ENCODE measurements at places on chromosomes 3 and 15.

DNA sequence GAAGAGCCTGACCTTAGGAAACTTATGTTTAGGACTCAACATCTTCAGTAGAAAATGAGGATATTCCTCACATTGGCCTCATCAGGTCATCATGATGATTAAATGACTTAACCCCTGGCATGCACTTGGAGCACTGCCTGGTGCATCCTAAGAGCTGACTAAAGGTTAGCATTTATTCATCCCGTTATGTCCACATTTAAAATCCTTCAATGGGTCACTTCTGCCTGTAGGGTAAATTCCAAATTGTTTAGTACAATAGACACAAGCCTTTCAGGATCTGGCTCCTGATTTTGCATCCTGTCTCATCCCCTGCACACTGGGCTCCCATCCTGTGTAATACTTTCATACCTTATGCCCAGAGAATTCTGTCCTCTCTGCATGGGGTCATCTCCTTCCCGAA is 195.2 kb upstream of the MCTP2 start:
- DNase-seq, result no peak

DNA sequence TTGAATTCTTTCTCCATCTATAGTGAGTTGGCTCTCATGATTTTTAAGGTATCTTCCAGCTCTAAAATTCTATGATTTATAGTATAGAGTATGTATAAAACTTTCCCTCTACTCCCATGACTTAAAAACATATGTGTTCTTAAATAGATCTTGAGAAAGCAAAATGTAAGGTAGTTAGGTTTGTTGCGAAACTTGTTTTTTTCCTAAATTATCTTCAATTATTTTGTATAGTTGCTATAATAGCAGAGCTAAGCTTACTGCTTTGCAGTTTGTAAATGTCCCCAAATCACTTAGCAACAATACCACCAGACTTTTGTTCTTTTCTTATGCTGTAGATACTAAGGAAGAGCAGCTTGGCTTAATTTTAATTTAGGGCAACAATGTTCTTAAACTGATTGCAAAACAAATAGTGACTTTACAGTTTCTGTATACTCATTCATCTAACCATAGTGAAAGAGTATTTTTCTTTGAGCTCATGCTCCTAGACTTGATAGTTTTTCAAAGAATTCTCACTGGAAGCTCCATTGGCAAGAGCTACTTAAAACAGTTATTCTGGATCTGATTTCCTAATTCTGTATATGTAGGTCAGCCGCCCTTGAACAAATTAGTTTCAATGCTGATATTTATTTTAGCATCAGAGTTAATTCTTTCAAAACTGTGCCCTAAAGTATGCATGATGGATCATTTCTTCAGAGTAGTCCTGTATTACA is 61.2 kb downstream of the LYSMD4 start:
- no peak for DNase-seq

- no peak for DNase-seq
These were observed 42.7 kb upstream of the TOP2B start for GRCh38 chr3:25707268-25707926.

DNA sequence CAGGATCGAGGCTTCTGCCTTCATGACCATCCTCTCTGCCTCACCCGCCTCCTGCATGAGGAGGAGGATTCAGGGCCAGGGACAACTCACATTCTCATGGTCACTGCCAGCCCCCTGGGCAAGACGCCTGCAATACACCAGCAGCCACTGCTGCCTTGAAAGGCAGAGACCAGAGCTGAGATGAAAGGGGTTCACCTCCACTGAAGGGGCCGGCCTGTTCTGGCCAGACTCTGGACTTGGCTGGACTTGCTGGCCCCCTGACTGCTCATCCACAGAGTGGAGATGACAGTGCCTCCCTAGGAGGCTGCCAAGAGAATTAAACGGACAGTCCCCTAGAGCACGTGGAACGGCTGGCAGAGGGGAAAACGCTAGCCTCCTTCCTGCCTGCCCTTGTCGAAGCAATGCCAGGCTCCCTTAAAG is 35.2 kb downstream of the MGLL start:
- no peak for DNase-seq

- no peak for DNase-seq
These were observed 36.6 kb upstream of the SEC22A start for GRCh38 chr3:123165163-123165562.

DNA sequence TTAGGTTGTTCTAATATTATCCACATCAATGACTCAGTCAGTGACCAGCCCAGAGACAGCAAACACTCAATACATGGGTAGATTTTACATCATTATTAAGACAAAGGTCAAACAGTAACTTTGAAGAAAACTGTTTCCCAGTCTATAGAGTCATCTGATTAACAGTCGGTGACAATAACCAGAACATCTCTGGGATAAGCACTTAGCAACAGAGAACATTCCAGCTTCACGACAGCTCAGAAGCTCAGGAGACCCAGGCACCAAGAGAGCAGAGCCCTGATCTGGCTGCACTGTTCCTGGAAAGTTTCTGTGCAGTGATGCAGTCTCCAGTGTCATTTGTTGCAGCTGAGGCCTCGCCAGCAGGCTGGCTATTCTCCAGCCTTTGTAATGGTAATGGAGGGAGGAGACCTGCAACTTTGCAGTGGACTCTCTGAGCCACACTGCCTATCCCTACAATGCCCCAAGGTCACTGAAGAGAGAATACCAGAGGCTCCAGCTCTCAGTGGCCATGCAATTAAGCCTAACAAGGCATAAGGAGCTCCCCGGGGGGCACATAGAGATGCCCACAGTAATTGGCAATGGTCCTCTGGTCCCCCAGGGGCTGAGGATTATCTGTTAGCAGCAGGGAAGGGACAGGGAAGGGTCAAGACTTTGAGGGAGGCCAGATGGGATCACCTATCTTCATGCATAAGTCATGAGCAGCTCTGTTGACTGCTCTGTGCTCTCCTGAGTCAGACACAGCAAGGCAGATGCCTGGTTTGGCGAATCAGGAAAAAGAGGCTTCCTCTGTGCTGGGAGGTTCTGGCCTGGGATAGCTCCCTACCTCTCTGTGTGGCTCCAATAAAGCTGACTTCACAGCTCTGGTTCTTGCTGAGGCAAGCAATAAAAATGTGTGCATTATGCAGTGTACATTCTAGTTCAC is 163.6 kb downstream of the CTNNB1 start:
- no peak for DNase-seq

DNA sequence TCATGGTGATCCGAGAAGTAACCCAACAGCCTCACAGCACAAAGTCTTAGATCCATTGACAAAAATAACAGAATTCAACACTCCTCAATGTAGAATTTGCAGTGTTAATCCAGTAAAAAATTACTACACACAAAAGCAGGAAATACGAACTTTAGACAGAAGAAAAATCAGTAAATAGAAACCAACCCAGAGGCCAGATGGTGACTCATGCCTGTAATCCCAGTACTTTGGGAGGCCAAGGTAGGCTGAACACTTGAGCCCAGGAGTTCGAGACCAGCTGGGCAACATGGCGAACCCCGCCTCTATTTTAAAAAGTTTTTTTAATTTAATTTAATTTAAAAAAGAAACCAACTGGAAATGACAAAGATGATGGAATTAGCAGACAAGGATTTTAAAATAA is 36.1 kb downstream of the SELENOT start:
- DNase-seq, result no peak

- DNase-seq, result no peak
These were observed 57.0 kb upstream of the ITGA11 start for GRCh38 chr15:68488966-68489365.

DNA sequence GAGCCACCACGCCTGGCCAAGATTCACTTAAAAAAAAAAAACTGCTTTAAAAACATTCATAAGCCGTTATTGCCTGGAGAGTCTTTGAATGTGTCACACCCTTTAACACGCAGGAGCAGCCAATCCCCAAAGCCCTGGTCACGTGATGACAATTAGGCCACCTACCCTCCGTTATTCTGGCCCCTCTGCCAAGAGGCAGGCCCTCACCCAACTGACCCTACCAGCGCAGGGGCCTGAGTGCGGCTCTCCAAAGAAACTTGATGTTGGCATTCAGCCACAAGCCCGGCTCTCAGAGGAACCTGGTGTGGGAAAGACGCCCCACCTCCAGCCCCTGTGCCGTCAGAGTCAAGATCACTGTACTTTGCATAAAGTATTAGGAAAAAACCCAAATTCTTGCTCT is 11.6 kb upstream of the MUC4 start:
- no peak for DNase-seq

DNA sequence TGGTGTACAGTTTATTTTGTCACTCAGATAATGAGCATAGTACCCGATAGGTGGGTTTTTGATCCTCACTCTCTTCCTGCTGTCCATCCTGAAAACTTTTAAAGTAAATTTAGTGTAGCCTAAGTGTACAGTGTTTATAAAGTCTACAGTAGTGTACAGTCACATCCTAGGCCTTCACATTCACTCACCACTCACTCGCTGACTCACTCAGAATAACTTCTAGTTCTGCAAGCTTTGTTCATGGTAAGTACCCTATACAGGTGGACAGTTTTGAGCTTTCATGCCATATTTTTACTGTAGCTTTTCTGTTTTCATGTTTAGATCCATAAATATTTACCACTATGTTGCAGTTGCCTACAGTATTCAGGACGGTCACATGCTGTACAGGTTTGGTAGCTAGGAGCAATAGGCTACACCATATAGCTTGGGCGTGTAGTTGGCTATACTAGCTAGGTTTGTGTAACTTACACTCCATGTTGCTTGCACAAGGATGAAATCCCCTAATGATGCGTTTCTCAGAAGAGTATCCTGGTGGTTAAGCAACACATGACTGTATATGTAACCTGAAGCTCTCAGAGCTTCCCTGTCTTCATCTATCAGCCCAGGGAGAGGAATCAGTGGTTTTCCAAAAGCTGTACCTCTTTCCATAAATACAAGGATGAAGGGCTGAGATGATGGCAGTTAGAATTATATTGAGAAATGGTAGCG is 87.6 kb upstream of the SLC25A26 start:
- no peak for DNase-seq

GRCh38 chr3:127467391-127467790 is 123.1 kb downstream of the TPRA1 start:
- no peak for DNase-seq

- no peak for DNase-seq
These were observed 329.9 kb upstream of the AGTR1 start for GRCh38 chr3:148367756-148368155.

GRCh38 chr3:124512881-124513609 is 217.2 kb upstream of the UMPS start:
- DNase-seq, result no peak

DNA sequence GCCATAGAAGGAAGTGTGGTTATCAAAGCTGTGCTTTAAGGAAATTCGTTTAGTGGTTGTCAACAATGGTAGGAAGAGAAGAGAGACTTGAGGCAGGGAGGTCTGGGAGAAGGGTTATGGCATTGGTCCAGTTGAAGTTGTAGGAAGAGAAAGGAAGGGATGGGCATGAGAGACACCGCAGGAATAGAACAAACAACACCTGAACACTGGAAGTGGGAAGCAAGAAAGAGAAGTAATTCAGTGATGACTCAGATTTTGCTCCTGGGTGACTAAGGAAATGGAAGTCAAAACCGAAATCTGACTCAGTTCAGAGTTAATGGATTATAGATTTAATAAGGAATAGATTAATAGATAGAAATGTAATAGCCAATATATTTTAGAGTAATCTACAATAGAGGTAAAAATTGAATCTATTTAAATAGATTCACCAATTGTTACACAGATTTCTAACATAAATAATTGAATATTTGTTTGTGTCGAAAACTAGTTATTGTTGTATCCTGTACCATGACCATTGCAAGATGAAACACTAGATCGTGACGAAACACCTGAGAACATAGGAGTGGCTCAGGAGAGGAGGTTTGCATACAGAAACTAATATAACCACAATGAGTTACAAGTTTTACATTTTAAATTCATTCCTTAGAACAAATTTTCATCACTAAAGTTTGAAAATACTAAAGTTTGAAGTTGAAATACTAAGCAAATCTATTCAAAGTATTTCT is 36.0 kb downstream of the THBS1 start:
- no peak for DNase-seq

DNA sequence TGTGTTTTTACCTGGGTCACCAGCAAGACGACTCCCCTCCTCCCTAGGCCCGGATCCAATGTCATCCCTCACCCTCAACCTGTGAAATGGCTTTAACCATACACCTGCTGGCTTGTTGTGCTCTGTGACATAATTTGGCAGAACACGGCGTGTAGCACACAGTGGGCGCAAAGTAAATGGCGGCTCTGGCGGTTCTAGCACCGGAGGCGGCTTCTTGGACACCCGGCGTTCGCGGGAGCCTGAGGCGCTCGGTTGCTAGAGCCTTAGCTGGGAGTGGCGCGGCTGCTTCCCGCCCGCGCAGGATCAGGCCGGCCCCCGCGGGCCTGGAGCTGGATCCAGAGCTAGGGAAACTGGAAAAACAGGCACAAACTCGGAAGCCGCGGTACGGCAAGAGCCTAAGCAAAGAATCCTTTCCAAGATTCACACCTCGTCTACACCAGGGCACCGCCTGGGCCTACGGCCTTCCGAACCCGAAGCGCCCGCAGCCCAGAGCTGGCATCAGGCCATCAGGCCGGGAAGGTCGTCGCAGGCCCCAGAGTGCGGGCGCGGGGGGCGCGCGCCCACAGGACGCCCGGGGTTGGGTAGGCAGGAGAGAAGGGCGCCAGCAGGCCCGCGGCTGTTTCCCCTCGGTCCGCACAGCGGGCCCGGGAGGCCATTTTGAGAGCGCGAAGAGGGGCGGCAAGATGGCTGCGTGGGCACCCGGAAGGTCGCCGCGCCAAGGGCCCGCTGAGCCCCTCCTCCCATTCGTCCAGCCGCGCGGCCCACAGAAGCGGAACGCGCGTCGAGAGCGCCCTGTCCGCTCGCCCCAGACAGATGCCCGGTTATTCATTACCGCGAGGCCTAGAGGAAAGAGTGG is 43.9 kb upstream of the POLG start:
- DNase-seq, result no peak

DNA sequence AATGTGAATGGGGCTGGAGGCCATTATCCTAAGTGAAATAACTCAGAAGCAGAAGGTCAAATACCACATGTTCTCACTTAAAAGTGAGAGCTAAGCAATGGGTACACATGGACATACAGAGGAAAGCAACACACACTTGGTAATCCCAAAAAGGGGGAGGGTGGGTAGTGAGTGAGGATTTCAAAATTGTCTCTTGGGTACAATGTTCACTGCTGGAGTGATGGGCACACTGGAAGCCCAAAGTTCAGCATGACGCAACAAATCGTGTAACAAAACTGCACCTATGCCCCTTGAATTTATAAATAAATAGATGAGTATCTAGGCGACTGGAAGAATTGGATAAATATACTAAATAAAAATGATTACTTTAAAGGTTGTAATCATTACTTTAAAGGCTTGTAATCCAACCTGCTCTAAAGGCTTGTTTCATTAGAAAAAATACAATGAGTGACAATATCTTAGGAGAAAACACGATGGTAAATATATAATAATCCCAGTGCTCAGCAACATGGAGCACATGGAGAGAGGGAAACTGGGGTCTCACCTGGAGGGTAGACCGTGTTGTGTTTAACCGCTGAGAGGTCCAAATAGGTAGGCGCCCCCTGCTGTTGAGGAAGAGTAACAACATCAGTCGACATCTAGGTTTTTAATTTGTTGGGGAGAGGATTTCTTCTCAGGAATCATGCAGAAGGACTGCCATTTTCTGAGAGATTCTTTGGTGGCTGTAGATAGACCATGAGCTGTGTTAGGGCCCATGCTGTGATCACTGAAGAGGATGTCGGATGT is 78.5 kb upstream of the ROBO1 start:
- DNase-seq, result no peak
